Vagina (tissue), 2 donors: ENCODE measurements at places on chromosomes 5 and 9. TPM values are rescaled to one million over a fixed set of nuclear protein-coding genes. Genes with fewer than 3 reads are reported as not detected.

- peak; percentile 82 for DNase-seq
- no peak overlapping the region for H3K27ac ChIP-seq
- H3K36me3 ChIP-seq: no peaks in the 10 kb centered on the region
These were observed 185.1 kb downstream of the FSTL4 start for GRCh38 chr5:133427121-133427777.

GRCh38 chr5:112973036-112973435 lies 3.6 kb upstream of the DCP2 start:
- DNase-seq: no peak
- H3K36me3 ChIP-seq: no peaks in the 10 kb centered on the region

DNA sequence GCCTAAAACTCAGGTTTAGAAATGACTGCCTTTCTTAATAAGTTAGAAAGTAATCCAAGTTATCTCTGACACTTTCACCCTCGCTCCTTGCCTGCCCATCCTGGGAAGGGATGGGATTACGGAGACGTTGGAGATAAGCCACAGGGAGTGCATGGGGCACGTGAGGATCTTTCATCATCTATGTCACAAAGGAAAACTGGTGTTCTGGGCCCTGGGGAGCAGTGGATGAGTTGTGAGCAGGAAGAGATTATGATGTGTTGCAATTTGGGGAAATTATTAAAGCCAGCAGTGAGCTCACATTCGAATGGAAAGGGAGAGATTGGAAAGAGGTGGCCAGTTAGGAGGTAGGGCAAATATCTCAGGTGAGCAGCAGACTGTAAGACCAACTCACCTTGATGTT lies 12.8 kb downstream of the AFAP1L1 start:
- peaks cover 12% of the 10 kb centered on the region for H3K4me1 ChIP-seq
- no peak overlapping the region for H3K27ac ChIP-seq
- H3K4me3 ChIP-seq: no peak overlapping the region
- no peaks in the 10 kb centered on the region for H3K27me3 ChIP-seq
- no peaks in the 10 kb centered on the region for H3K36me3 ChIP-seq

- no peaks in the 10 kb centered on the region for H3K36me3 ChIP-seq
- peak overlapping the region; percentile 95 for H3K27ac ChIP-seq
- H3K27me3 ChIP-seq: no peaks in the 10 kb centered on the region
- DNase-seq: no peak
These were observed 1.2 kb downstream of the PURA start for GRCh38 chr5:140115186-140115500.

Gene FOXE1
- 7.9 TPM for total RNA-seq
